Ecto neural progenitor cell (in vitro differentiated cells): ENCODE measurements at places on chromosomes 5 and 9.

DNA sequence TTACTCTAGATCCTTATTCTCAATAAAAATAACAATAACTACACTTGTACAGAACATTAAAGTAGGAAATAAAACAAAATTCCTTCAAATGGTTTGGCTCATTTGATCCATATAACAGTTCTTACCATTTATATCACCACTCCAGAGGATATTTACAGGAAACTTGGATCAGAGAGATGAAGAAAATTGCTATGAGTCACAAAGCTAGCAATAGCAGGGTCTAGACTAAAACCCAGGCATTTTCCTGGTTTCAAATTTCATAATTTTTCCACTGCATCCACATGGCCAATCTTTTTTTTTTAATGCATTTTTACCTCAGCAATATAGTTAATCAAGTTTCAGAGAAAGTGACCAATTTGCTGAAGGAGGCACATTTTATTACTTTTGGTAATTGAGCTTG lies 299.2 kb downstream of the ELAVL2 start:
- DNase-seq: no peak

DNA sequence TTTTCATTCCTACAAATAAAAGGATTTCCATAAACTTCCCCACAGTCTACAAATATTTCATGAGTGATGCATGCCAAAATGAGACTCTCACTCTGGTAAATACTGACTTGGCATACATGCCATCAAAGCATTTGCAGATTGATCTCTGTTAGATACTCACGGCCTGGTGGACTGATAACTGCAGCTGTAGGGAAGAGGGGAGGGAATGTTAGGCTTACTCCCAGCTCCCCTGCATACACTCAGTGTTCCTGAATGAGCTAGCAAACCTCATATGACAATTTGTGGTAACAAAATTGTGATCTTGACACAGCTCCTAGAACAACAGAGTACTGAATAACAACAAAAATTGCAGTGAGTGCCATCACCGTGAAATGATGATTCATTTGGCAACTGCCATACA lies 435.3 kb downstream of the NR2F1-AS1 start:
- DNase-seq: no peak

GRCh38 chr5:396531-396961 lies 46.4 kb upstream of the EXOC3 start:
- peak; percentile 42 for DNase-seq

DNA sequence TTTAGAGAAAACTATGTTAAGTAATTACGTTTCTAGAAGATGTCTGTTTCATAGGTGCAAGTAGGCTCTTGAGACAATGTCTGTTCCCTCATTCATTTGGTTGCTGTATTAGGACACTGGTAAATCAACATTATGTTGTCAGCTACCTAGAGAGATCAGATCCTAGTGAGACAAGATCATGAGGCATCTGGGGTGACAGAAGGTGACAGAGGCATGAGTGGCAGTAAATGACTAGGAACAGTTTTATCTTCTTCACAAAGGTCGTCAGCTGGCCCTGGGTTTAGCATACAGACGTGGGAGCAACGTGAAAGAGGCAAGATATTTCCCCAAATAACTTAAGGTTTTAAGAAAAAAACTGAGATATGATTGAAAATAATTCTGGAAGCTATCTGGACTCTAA lies 1926.3 kb upstream of the WWC1 start:
- DNase-seq: no peak

GRCh38 chr5:124342584-124342983 lies 403.9 kb downstream of the ZNF608 start:
- no peak for DNase-seq

GRCh38 chr5:169724303-169725087 lies 87.4 kb downstream of the DOCK2 start:
- no peak for DNase-seq

GRCh38 chr5:168847511-168848073 lies 268.4 kb upstream of the PANK3 start:
- no peak for DNase-seq

DNA sequence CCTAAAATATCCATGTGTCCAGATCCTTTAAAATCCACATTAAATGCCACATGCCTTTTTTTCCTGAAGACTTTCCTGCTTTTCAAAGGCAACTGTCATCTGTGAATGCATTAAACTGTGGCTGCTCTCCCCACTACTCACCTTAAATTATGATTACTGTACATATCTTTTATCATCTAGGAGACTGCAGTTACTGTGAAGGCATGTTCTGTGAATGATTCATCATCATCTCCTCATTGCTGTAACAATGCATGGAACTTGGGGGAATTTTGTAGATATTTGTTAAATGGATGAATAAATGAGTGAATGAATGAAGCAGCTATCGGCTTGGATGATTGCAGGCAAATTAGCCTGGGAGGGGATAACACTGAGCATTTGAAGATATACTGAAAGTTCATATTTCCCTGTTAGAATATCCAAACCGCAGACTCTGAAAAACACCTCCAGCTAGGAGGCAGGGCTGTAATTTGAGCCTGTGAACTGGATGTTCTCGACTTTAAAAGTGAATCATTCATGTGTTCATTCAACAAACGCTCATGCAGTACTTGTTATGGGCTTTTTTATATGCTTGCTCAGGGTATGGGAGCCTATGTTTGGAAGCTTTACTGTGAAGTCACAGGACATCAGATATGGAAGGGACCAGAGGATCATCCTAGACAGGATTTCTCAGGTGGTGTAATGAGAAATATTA lies 519.2 kb downstream of the KIF4B start:
- no peak for DNase-seq

DNA sequence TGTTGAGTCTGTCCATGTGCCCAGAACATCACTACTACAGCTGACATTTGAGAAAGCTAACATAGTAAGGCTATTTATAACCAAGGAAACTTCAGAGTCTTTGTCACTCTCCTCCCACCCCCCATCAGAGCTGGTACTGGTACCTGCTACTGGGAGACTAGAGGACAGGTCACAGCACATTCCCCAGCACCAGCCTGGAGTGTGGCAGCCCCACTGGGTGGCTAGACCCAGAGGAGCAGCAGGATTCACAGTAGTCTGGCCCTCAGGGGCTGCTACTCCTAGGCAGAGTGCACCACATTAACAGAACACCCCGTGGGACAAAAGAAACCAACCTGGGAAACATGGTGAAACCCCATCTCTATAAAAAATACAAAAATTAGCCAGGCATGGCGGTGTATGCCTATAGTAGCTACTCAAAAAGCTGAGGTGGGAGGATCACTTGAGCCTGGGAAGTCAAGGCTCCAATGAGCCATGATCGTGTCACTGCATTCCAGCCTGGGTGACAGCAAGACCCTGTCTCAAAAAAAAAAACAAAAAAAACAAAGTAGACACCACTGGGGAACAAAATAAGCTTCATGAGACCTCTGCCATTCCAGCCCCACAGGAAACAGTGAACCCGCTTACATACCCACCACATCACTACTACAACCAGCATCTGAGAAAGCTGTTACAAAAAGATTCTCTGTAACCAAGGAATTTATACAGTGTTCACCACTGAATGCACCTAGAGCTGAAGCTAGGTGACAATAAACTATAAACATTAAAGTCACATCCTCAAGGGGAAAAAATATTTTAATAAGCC lies 26.3 kb upstream of the PTGER4 start:
- no peak for DNase-seq

DNA sequence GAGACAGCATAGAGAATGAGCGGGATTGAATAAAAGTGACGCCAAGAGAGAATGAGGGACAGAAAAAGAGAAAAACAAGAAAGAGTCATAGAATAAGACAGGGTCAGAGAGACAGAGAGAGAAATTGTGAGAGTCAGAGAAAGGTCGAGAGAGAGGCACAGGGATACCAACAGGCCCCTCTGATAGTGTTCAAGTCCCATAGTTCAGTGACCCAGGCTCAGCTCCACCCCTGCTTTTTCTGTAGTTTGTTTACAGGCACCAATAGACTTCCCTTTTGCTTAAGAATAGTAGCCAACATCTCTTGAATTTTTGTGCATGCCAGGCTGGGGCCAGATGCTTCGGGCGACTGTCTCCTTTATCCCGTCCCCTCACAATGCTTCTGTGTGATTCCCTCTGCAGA lies 62.5 kb downstream of the ARHGEF37 start:
- no peak for DNase-seq

DNA sequence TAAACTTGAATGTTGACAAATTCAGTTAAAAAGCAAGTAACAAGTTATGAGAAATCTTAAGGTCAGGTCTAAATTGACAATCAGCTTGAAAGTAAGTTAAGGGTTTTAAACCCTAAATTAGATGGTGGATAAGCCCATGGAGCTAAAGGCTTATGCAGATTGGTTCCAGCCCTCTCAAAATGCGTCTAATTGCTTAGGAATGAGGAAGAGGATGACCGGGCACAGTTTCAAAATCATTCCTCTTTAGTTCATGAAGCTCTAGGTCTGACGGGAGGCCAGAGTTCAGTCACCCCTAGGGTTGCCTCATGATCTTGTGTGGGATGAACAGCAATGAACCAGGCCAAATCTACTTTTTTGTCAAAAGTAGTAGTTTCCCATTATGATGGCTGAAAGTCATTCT lies 75.4 kb downstream of the SLC38A9 start:
- DNase-seq: no peak
